ENCODE measurements at places on chromosomes 1 and 21.

DNA sequence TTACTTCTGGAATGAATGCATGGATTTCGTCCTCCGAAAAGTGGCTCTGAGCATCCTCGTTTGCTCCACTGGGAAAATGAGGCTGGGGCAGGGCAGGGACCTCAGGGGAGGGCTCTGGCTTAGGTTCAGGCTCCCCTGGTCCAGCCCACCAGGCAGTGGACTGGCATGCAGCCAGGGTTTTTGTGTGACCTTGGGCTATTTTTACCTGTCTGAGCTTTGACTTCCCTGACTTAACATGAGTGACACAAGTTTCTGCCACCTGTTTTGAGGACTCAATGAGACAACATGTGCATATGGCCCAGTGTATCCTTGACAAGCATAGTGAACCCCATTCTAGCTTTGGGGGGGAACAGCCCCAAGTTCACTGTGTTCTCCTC, 32.6 kb upstream of the EDN2 start:
- DNase-seq: no peak

DNA sequence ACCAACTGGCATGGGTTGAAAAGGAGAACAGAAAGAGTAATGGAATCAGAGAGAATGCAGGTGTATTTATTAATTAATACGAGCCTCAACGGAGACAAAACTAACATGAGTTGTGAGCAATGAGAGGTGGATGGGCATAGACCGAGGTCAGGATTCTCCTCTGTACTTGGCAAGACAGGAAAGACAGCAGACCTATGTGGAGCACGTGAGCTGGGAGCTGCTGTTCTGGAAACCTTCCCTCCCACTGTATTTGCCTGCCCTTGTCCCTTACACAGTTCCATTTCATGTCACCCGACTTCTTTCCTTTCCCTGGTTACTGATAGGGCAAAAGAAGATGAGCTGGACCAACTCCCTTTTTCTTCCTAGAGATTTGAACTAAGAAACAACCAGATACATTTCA, 110.9 kb downstream of the MRPS6 start:
- DNase-seq: no peak

DNA sequence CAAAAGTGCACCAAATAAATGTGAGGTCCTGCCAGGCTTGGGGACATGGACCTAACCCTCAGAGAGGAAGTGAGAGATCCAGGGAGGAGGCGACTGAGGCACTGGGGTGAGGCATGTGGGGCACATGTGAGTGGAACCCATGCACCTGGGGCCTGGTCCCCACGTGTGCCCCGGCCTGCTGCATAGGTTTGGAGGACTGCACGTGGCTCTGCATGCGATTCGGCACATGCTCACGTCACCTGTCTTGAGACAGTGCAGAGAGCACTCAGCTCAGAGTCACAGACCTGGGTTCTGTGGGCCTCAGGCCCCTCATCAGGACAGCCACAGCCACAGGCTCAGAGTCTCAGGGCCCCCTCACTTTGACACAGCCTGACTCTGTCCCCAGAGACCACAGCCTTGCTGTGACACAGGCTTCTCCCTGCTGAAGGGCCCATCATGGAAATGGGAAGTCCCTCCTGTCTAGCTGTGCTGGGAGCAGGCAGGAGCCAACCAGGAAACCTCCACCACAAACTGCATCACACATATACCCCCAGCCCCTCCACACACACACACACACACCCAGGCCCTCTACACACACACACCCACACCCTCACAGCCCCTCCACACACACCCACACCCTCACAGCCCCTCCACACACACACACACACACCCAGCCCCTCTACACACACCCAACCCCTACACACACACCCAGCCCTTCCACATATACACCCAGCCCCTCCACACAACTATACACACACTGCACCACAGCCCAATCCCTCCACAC, 48.2 kb downstream of the SLC9A1 start:
- DNase-seq: no peak

DNA sequence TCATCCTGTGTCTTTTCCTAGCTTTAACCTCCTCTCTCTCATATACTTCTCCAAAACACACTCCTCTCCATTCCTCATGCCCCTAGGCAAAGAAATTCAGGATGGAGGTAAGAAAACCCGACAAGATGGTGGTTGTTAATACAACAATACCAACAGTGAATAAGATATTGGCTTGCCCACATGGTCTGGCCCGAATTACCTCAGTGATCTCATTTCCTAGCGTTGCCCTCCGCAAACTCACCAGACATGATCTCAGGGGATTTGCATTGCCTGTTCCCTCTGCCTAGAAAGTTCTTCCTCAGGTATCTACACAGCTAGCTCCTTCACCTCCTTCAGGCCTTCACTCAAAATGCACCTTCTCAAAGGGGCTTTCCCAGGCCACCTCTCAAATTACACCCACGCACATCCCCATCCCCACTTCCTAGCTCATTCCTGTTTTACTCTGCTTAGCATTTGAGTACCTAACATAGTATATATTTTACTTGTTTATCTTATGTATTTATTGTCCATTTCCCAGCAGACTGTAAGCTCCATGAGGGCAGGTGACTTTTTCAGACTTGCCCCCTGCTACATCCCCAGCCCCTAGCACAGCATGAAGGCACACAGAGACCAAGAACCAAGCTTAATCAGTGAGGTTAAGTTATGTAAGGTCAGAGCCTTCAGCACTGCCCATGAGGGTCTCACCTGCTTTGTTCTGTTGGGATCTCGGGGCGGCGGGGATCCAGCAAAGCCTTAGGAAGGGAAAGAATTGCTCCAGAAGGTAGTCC, 10.2 kb upstream of the UBR4 start:
- DNase-seq: no peak

DNA sequence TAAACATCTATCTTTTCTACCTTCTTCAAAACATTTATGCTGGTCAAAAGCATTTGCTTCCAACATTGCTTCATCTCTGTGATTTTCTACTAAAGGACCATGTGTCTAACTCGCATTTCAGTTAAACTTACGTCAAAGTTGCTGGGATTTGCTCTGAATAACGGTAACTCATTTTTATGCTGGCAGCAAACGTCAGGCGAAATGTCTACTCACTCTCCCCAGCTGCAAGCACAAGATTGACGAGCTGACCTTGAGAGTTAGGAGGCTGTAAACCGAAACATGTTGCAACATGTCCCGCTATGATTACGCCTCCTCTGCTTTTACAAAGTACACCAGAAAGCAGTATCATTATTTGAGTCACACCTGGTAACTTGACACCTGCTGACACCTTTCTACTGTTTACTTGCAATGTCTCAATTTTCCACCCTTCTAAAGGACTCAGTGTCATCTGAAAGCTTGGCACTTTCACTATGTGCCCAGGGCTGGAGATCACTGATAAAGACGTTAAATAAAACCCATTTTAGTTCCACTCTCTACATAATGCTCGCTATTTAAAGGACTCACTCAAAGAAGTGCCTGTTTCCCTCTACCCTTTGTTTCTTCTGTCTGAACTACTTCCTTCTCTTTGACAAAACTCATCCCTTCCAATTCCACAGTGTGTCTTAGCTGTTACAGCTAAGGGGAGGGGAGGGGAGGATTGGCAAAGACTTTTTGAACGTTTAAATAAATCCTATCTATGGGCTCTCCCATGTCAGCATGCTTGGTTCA, 111.9 kb downstream of the PTPN14 start:
- peak; percentile 65 for DNase-seq

DNA sequence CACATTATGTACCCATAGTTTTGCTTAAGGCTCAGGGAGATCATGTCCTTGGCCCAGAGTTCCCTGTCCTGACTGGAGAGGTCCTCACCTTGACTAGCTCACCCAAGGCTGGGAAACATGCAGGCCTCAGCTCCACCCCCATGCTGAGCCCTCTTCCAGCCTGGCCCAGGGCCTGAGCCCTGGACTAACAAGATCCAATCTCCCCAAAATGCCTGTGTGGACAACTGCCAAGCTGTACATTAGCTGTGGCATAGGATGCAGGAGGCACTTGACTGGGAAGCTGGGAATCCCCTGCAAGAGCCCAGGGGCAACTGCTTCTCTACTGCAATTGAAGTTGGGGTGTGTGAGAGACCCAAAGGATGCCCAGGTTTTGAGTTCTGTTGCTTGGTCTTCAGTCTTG, 2.1 kb downstream of the LINGO4 start:
- DNase-seq: no peak

DNA sequence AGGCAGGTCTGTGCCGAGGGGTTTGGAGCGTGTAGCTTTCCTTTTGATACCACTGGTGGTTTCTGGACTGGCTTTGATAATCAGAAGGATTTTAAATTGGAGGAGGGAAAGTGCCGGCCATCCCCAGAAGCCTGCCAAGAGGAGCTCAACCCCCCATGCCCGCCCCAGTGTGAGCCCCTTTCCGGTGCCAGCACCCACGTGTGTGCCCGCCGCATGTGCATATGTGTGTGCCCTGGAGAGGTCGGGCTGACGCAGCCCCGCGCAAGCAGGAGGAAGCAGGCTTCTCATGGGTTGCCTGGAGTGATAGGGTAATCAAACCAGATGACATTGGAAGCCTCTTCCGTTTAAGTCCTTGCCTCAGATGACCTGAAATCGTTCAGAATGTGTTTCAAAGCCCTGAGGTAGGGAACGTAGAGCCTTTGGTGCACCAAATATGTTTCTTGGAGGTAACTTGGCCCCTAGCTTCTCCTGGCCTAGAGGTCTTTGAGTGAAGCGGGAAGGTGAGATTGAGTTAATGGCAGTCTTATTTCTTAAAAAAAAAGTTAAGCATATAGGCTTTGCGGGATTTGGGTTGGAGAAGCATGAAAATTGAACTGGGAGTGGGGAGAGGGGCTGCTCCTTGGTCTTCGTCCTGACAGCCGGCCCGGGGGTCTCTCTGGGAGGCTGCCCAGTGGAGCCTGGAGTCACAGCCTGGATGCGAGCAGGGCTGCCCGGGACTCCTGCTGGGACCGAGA, 34.1 kb upstream of the ARHGEF16 start:
- DNase-seq: no peak

GRCh38 chr1:197100677-197101076, 33.6 kb upstream of the F13B start:
- no peak for DNase-seq

GRCh38 chr1:30366911-30367310, 356.5 kb downstream of the MATN1 start:
- DNase-seq: no peak

DNA sequence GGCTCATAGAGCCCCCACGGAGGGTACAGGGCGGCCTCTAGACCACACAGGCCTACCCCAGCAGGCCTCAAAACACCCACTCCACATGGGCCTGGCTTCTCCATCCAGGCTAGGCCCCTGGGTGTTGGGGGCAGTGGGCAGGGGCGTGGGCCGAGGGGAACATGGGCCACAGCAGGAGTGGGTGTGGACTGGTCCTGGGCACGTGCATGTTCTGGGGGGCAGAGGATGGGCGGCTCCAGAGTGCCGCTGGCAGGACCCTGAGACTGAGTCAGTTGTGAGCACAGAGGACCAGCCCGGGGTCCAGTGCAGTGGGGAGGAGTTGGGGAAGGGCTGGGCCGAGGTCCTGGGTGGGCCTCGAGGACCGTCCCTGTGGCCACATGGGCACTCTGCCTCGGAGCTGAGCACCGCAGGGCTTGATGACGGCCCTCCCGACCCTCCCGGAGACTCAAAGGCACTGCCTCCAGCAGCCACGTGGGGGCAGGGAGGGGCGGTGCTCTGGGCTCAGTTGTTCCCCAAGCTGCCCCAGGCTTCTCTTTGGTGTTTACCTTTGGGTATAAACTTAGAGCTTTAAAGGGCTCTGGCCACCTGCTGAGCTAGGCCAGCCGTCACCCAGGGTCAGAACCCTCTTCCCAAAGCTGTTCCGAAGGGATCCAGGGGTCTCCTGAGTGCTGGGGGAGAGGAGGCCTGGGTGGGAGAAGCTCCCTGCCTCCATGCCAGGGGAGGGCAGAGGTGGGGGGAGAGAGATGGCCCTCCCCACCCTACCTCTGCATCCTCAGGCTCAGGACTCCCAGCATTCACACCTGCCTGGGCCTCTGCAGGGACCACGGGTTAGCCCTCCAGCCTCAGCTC, 79.9 kb downstream of the MORN1 start:
- no peak for DNase-seq

GRCh38 chr1:1623181-1623630, 7.9 kb downstream of the MIB2 start:
- DNase-seq: no peak

GRCh38 chr1:31572323-31573104, 3.8 kb upstream of the TINAGL1 start:
- DNase-seq: no peak

- peak; percentile 39 for DNase-seq
Measured at GRCh38 chr1:60866917-60867531, 215.3 kb upstream of the NFIA start.

- no peak for DNase-seq
Measured at GRCh38 chr1:160192234-160192633, 1.9 kb downstream of the CASQ1 start.

DNA sequence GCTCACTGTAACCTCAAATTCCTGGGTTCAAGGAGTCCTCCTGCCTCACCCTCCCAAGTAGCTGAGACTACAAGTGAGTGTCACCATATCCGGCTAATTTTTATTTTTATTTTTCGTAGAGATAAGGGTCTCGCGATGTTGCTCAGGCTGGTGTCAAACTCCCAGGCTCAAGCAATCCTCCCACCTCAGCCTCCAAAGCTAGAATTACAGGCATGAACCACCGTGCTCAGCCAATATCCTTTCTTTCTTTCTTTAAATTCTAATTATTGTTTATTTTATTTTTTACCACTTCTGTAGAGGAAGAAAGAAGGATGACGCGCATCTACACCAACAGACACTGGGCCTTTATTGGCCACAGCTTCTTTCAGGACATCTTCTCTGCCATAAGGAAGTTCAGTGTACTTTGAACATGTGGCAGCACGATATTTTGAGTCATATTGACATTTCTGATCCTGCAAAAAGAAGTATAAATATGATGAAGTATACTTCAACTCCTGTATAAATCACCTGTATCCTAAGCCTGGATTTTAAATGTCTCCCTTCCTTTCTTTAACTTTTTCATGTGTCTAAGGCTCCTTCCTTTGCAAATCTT, 15.8 kb downstream of the CTSS start:
- DNase-seq: no peak

- no peak for DNase-seq
Measured at GRCh38 chr1:223334156-223334555, 29.8 kb downstream of the SUSD4 start.

- DNase-seq: no peak
Measured at GRCh38 chr1:41648844-41649243, 164.4 kb upstream of the EDN2 start.

- DNase-seq: no peak
Measured at GRCh38 chr21:34890724-34891612, 158.1 kb downstream of the RUNX1 start.

Measured in pons (tissue), 1 donor.